ENCODE measurements at places on chromosomes 1 and 21.
A peak's percentile ranks its signal among the peaks of the same experiment; 100 is the strongest.

GRCh38 chr1:46807046-46807972 is 8.5 kb downstream of the CYP4B1 start:
- peaks cover 15% of the 10 kb centered on the region for H3K4me1 ChIP-seq
- H3K36me3 ChIP-seq: no peaks in the 10 kb centered on the region

- no peak overlapping the region for H3K4me3 ChIP-seq
- H3K27me3 ChIP-seq: no peaks in the 10 kb centered on the region
- peak overlapping the region; percentile 73 for H3K27ac ChIP-seq
Observed at GRCh38 chr1:115782571-115783281, 14.2 kb upstream of the CASQ2 start.

DNA sequence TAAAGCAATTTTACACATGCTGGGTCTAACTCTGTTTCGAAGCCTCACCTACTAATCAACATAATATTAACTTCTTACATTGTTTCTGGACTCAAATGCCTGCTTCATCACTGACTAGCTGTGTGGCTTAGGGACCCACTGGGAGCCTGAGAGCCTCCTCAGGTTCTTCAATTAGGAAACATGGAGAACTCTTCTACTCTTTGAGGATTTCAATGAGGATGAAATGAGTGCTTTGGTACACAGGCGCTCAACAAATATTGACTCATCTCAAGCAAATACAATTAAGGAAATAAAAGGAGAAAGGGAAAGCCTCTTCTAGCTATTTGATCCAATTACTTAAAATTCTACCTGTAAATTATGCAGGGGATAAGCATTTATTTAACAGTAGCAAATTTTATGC is 84.4 kb upstream of the JAK1 start:
- peak overlapping the region; percentile 61 for H3K27ac ChIP-seq
- H3K36me3 ChIP-seq: no peaks in the 10 kb centered on the region
- DNase-seq: no peak
- no peaks in the 10 kb centered on the region for H3K27me3 ChIP-seq
- H3K4me3 ChIP-seq: no peak overlapping the region
- H3K4me1 ChIP-seq: peaks cover 31% of the 10 kb centered on the region

DNA sequence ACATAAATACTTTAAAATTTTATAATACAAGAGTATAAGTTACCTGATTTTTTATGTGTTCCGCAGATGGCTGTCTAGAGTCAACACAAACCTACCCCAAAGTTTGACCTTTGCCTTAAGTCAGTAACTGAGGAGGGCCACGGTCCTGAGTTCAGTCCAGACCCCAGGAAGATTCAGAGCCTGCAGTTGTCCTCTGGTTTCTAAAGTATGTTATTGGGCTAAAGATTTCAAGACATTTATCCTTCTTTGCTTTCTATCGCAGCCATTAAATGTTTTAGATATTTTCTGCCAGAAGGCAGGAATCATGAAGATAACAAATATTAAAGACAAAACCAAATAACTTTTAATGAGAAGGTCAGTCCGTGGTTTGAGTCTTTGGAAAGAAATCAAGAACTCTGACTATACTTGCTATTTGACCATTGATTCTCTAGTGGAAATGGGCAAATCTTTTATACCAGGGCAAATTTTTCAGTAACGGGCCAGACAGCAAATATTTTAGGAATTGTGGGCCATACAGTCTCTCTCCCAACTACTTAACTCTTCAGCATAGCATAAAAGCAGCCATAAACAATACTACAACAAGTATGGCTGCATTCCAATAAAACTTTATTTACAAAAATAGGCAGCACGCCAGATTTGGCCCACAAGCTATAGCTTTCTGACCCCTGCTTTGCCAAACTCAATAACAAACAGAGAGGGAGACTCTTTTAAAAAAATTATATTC is 38.0 kb upstream of the HAO2 start:
- no peak for DNase-seq
- H3K4me3 ChIP-seq: no peak overlapping the region
- no peak overlapping the region for H3K27ac ChIP-seq

GRCh38 chr1:111570781-111571181 is 48.8 kb upstream of the RAP1A start:
- no peaks in the 10 kb centered on the region for H3K27me3 ChIP-seq
- no peak for DNase-seq
- no peaks in the 10 kb centered on the region for H3K4me1 ChIP-seq
- H3K36me3 ChIP-seq: no peaks in the 10 kb centered on the region
- no peak overlapping the region for H3K27ac ChIP-seq
- H3K4me3 ChIP-seq: no peak overlapping the region

DNA sequence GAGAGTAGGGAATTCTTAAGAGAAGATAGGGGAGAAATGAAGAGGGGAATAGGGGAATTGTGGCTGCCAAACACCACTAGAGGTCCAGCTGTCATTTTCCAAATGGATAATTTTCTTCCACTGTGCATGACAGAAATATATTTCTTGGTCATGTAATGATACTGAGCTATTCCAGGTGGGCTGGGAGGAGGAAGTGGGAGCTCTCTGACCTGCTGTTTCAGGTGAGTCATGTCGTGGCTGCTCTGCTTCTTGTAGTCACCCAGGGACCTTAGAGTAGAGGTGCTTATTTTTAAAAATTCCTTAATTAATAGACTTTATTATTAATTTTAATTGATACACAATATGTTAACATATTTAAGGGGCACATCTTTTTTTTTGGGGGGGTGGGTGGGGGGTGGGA is 11.9 kb downstream of the PDE4B start:
- no peaks in the 10 kb centered on the region for H3K36me3 ChIP-seq
- no peaks in the 10 kb centered on the region for H3K27me3 ChIP-seq
- no peak overlapping the region for H3K4me3 ChIP-seq

DNA sequence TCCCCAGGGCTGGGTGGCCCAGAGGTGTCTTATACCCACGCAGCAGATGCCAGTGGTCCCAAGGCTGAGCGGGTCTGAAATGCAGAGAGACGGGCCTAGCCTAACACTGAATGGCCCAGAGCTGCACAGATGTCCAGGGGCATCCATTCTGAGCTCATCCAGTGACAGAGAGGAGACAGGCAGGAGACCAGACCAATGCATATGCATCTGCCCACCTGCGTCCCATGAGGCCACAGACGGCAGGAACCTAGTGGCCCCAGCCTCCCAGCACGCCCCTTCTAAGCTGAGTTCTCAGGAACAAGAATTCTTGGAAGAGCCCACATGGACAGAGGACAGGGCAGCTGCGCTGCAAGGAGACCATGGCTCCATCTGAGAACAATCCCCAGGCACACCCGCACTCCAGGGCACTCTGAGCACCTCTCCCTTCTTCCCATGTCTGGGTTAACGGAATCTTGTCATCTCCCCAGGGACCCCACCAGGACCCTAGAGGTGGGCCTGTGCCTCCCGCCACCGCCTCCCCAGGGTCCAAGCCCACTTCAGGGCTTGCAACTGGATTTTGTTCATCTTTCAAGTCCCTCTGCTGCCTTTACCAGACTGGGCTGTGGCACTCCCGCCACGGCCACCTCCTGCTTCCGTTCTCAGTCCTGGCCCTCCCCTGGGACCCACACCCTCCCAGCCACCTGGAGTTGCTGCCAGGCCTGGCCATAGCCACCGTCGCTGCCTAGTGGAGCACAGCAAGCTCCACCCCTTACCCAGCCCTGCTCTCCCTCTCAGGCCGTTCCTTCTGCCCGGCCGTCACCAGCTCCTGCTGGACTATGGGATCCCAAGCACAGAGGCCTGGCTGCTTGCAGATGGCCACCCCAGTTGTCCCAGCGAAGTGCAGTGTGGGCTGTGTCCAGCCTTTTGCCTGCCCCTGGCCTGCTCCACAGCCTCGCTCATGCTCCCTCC is 3.3 kb downstream of the WNT3A start:
- no peak for DNase-seq
- H3K4me3 ChIP-seq: no peak overlapping the region
- H3K27ac ChIP-seq: no peak overlapping the region

DNA sequence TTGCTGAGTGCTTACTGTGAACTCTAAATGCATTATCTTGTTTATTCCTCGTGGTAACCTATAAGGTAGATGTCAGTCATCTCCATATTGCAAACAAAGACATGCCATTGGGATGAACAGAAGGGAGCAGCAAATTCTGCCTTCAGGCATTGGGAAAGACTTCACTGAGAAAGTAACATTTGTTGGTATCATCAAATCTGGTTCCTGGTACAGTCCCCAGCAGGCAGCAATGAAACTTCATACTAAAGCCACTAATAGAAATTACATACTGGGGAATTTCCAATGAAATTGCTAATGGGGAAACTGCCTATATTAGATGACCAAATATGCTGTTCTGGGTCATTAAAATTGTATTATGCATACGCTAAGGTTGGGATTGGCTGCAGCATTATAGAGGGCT is 47.3 kb upstream of the ST6GALNAC5 start:
- no peak for DNase-seq
- no peak overlapping the region for H3K4me3 ChIP-seq
- no peaks in the 10 kb centered on the region for H3K36me3 ChIP-seq
- H3K27ac ChIP-seq: no peak overlapping the region
- no peaks in the 10 kb centered on the region for H3K27me3 ChIP-seq

DNA sequence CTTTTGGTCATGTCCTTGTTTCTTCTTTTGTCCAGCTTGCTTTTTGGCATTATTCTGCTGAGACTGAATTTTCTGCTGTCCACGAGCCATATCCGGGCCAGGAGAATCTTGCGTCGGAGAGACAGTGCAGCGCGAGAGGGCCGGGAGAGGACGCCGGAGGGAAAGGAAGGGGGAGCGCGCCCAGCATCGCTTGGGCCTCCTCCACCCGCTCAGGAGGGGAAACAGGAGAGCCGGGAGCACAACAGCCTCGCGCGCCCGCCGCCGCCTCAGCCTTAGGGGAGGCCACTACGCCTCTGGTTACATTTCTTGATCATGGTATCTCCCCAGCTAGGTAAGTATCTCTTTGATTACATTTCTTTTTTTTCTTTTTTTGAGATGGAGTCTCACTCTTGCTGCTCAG is 7.4 kb upstream of the DEGS1 start:
- no peak overlapping the region for H3K4me3 ChIP-seq
- no peaks in the 10 kb centered on the region for H3K27me3 ChIP-seq
- H3K36me3 ChIP-seq: no peaks in the 10 kb centered on the region
- H3K27ac ChIP-seq: no peak overlapping the region
- no peaks in the 10 kb centered on the region for H3K4me1 ChIP-seq
- no peak for DNase-seq

GRCh38 chr1:200890818-200891773 is 3.6 kb upstream of the INAVA start:
- peak overlapping the region; percentile 84 for H3K27ac ChIP-seq
- H3K27me3 ChIP-seq: no peaks in the 10 kb centered on the region
- H3K4me3 ChIP-seq: peak overlapping the region; percentile 79
- peak; percentile 82 for DNase-seq
- peaks cover 62% of the 10 kb centered on the region for H3K4me1 ChIP-seq
- no peaks in the 10 kb centered on the region for H3K36me3 ChIP-seq

DNA sequence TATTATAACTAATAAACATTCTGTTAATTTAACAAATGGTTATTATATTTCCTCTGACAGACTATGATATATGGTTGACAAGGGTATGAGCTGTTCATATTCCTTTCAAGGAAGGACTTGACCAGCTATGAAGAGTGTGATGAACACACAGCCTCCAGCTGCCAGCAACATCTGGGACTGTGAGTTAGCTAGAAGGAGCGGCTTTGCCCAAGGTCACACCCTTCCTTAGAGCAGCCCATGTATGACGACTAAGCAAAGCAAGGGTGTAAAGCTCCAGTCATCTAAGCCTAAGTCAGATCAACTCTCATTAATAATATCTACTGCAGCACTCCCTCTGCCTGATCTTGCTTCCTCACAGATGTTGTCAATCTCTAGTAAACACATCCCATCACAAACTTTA is 355.4 kb downstream of the PLPP3 start:
- H3K27ac ChIP-seq: no peak overlapping the region
- no peak for DNase-seq
- H3K4me3 ChIP-seq: no peak overlapping the region
- H3K4me1 ChIP-seq: no peaks in the 10 kb centered on the region
- H3K36me3 ChIP-seq: no peaks in the 10 kb centered on the region
- no peaks in the 10 kb centered on the region for H3K27me3 ChIP-seq
